ENCODE measurements at places on chromosomes 2 and 18.

- no peak for DNase-seq
Observed at GRCh38 chr18:47992976-47993375, 62.5 kb upstream of the SMAD2 start.

DNA sequence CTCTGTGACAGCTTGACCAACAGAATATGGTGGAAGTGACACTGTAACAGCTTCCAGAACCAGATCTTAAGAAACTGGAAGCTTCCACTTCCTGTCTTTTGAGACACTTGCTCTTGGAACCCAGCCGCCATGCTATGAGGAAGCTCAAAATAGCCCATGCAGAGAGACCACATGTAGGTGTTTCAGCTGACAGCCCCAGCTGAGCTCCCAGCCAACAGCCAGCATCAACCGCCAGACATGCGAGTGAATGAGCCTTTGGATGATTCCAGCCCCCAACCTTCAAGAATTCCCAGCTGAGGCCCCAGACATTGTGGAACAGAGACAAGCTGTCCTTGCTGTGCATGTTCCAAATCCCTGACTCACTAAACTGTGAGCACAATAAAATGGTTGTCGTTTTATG lies 27.9 kb downstream of the ACVR1 start:
- DNase-seq: no peak

DNA sequence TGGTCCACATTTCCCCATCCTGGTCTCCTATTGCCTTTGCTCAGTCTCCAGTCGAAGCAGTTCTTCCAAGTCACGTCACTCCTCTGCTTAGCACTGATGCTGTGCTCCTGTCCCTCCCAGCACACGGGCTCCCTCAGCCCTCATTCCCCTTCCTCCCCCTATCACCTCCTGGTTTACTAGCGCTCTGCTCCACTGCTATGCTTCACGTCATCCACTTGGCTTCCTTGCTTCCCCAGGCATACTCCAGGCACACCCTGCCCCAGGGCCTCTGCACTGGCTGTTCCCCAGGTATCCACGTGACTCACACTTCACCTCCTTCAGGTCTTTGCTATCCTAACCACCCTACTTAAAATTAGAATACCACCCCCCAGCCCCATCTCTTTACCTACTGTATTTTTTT lies 269.3 kb downstream of the GLI2 start:
- no peak for DNase-seq

GRCh38 chr2:168500516-168500915 lies 44.4 kb downstream of the CERS6 start:
- no peak for DNase-seq

DNA sequence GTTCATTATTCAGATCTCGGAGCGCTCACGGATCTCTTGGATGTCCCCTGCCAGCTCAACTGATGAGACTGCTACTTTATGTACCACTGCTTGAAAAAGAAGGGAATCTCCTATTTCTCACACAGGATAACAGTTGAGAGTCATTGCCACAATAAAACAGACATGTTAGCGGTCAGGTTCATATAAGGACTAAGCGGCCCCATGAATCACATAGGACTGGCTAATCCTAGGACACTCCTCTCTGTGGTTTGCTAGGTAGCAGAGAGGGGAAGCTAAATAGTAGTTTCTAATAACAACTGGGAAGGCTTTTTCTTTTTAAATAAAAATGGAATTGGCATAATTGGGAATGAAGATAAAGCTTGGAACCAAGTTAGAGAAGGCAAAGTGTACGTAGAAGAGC lies 15.9 kb upstream of the TGFA start:
- DNase-seq: no peak

DNA sequence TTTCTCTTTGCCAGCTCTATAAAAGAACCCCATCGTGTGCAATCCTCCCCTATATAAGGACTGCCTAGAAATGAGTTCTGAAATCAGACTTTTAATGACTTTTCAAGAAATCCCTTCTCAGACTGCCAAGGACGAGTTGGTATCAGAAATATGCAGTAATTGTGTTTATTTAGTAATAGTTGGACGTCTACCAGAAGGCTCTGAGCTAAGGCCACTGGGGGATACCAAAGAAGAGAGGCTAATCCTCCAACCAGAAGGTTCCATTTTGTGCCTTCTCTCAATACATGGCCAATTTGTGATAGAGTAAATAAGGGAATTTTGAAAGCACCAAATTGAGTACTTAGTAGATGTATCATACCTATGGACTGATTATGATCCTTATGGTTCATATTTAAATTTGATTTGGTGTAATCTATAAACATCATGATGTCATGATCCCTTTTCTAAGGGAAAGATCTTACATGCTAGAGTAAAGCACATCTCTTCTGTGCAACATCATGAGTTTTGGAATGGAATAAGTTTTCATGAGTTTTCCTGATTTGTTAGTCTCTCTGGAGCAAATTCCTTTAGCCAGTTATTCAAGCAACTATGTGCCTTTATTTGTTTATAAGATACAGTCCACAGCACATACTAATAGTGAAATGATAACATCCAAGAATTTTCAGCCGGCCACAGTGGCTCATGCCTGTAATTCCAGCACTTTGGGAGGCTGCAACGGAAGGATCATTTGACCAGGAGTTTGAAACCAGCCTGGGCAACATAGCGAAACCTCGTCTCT lies 82.2 kb upstream of the LTBP1 start:
- DNase-seq: no peak

DNA sequence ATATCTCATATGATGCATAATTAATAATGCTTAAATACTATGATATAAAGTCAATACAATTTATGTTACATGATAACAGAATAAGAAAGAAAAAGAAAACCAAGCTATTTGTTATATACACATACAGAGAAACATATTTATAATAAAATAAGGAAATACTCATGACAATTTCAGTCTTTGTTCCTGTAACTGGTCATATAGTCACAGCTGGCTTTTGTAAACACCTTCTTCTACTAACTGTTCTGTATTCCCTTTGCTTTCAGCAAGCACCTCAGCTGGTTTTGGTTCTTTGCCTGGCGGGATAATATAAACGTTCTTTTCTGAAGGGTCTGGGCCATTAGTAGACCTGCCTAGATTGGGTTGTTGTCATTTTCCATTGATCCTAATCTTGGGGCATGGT lies 158.5 kb downstream of the COPS8 start:
- DNase-seq: no peak

- DNase-seq: no peak
Observed at GRCh38 chr2:144426981-144427479, 92.9 kb downstream of the ZEB2 start.

Data from activated naive CD4-positive, alpha-beta T cell treated with anti-CD3 and anti-CD28 coated beads, Interleukin-2, amount 10 ng/mL, durations not matched to agents 7 days and 5 days (primary cell).